ENCODE measurements at places on chromosomes 7 and 10.

DNA sequence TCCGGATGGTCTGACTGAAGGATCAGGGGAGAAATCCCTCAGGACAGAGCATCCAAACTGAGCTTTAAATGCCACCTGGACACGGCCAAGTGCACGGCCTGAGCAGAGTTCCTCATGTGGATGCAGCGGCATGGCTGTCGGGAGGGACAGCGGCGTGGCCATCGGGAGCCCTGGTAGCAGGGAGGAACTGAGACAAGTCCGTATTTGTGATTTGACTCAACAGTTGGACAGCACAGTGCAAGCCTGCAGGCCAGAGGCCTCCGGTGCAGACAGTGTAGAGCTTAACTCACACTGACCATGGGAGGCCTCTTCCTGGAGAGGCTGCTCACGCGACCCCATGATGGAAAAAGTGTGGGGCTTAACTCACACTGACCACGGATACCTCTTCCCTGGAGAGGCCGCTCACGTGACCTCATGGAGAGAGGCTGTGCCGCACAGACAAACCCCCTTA lies 207.4 kb downstream of the DIP2C start:
- DNase-seq, result no peak

DNA sequence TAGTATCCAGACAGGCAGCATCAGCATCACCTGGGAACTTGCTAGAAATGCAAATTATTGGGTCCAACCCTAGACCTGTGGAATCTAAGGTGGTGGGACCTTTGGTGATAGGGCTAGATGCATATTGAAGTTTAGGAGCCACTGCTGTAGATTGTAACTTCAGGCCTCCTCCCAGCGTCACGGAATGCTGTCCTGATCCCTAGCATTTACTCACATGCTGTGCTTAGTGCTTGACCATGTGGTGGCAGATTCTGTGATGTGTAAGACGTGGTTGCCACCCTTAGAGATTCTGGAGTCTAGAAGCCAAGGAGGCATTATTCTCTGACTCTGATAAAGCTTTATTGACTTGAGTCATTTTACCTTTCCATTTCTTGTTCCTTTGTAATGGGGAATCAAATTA lies 13.5 kb downstream of the AHR start:
- no peak for DNase-seq

GRCh38 chr10:85545874-85546273 lies 820.7 kb downstream of the GRID1 start:
- no peak for DNase-seq

DNA sequence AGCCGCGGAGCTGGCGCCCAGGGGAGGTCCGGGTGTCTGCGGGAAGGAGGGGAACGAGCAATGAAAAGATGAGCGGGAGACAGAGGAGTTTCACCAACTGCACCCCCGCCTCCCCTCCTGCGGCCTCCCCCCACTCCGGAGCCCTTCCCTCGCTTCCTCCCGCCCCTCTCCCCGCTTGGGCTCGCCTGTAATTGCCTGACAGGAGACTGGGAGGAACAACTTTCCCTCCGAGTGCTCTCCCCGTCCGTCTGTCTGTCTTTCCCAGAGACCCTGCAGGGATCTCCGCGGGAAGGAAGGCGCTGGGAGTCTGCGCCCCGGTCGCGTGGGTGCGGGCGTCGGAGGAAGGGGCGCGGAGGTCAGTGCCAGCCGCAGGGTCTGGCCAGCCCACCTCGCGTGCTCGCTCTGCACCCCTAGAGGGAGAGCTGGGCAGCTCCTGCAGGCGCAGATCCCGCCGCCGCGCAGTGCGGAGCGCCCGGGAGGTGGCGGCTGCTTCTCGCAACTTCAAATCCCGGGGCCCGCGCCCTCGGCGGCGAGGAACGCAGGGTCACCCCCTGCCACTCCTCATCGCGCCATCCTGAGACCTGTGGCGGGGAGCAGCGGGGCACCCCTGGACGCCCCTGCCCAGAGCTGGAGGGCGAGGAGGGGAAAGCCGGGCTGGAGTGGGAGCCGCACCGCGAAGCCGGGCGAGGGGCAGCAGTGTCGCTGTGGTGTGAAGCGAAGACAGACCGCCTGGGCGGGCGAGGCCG lies 511 bp upstream of the NRP1 start:
- no peak for DNase-seq

DNA sequence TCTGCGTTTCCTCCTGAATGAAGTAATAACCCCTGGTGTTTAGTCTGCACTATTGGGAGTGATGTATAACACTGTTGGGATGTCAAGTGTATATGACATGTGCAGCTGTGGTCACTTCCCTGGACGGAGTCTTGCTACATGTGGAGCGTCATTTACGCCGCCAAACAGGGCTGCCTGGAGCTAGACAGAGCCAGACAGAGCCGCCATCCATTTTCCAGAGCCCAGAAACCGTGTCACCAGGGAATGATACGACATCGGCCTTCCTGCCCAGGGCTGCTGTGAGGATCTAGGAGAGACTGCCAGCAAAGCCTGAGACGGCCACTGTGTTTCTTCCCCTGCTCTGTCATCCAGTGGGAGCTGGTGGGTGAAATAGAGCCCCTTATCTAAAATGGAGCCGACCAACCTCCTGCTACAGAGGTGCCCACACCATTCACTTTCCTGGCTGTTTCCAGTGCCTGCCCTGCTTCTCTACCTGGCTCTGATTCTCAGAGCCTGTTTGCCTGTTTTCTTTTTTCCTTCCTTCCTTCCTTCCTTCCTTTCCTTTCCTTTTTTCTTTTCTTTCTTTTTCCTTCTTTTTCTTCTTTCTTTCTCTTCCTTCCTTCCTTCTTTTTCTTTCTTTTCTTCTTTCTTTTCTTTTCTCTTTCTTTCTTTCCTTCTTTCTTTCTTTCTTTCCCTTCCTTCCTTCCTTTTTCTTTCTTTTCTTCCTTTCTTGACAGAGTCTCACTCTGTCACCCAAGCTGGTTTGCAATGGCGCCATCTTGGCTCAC lies 13.3 kb upstream of the FGFR2 start:
- no peak for DNase-seq

DNA sequence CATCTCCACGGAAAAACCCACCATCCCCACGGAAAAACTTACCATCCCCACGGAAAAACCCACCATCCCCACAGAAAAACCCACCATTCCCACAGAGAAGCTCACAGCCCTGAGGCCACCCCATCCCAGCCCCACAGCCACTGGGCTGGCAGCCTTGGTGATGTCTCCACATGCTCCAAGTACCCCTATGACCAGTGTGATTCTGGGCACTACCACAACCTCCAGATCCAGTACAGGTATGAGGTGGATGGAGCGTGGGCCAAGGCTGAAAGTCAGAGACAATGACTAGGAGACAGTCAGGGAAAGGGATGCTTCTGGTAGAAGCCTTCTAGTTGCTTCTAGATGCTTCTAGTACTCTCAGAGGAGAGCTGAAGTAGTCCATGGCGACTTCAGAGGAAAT lies 19.6 kb downstream of the ZAN start:
- no peak for DNase-seq

- no peak for DNase-seq
Observed at GRCh38 chr7:664997-665735, 61.3 kb upstream of the DNAAF5 start.

GRCh38 chr7:111086532-111086931 lies 4.4 kb upstream of the LRRN3 start:
- no peak for DNase-seq

GRCh38 chr7:94223375-94224084 lies 171.2 kb upstream of the COL1A2 start:
- DNase-seq, result no peak

DNA sequence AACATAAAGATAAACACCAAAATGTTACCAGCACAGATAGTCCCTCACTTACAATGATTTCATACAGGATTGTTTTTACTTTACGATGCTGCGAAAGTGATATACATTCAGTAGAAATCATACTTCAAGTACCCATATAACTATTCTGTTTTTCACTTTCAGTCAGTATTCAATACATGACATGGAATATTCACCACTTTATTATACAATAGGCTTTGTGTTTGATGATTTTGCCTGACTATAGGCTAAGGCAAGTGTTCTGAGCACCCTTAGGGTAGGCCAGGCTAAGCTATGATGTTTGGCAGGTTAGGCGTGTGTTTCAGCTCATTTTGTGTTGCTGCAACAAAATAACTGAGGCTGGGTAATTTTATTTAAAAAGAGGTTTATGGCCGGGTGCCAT lies 155.0 kb downstream of the RTKN2 start:
- DNase-seq, result no peak

DNA sequence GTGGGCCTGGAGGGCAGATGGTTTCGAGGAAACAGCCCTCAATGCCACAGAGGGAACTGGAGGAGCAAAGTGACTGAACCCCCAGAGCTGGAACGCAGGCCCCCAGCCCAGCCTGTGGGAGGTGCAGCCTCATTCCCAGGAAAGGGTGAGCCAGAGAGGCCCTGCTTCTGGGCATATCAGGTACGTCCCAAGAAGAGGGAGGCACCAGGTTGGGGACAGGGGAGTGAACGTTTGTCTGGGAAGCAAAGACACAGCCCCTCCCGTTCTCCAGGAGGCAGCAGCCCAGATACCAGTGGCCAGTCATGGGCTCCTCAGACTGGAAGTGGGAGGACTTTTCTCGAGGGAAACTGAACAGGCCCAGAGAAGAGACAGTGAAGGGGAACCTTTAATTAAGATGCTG lies 74.3 kb upstream of the RET start:
- no peak for DNase-seq

DNA sequence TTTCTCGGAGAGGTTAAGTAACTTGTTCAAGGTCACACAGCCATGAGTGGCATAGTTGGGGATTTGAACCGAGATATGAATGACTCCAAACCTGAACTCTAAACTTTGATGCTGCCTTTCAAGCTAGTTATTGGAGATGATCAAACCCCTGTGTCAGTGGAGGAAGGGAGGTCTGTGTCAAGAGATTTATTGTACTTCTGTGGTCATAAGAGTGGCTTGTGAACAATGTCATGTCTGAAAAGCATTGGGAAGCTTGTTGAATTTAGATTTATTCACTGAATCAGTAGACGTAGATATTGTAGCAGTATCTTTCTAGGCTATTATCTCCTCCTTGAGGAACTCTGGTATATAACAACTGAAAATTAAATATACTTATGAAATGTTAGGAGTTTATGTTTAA lies 27.3 kb downstream of the SNX10 start:
- DNase-seq, result no peak

DNA sequence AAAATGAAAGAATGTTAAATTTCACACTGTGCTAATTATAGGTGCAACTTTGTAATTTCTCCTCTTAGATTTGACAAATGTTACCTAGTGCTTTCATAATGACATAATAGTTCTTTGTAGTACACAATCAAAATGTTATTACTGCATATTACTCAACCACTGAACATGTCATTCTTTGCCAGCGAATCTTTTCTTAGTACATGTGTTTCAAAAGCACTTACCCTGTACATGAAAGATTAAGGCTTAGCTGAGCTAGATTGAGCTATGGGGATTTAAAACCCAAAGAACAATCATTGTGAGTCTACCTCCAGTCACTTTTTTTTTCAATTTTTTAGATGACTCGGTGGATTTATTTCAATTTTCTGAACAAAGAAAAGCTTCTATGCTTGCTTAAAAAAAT lies 123.5 kb upstream of the FERD3L start:
- DNase-seq, result no peak

DNA sequence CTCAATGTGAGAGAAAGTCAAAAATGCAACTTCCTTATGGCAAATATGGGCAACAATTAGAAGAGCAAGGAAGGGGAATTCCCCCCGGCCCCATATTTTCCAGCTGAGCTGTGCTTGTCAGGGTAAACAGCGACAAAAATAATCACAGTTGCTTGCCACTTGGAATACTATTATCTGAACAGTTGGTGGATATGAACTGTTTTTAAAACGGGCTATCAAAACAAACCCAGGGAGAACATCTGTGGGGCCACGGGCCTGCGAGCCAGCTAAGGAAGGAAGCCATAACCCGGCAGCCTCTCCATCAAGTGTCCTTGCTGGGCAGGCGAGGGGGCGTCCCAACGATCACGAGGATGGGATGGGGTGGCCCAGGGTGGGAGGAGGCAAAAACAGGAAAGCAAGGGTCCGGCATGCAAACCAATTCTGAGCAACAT lies 228.4 kb downstream of the ARHGAP12 start:
- no peak for DNase-seq

GRCh38 chr7:67407392-67408071 lies 410.9 kb downstream of the TYW1 start:
- DNase-seq, result no peak

GRCh38 chr7:108017776-108018151 lies 14.8 kb upstream of the LAMB1 start:
- DNase-seq, result no peak

DNA sequence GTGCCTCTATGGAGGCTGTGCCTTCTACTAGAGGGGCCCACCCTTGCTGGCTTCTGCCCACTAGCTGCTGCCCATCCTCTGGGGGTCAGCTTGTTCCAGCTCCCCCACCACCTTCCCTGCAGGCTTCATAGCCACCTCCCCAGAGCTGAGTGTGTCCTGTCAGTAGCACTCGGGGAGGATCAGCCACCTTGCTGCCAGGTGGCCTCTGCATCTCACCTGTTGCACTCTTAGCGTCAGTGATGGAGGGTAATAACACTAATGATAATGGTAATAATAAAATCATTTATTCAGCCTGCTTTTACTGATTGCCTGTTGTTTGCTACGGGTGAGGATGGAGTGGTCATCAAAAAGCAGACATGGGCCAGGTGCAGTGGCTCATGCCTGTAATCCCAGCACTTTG lies 377.6 kb downstream of the LRMDA start:
- no peak for DNase-seq

DNA sequence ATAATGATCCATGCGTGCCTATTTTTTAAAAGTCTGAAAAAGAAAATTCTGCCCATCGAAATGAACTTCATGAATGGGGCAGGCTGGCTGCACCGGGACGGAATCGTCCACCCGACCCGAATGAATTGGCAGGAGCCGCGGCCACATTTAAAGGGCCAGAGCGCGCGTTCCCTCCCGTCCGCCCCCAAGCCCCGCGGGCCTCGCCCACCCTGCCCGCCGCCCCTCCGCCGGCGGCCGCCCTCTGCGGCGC lies 319 bp upstream of the GATA3 start:
- no peak for DNase-seq

DNA sequence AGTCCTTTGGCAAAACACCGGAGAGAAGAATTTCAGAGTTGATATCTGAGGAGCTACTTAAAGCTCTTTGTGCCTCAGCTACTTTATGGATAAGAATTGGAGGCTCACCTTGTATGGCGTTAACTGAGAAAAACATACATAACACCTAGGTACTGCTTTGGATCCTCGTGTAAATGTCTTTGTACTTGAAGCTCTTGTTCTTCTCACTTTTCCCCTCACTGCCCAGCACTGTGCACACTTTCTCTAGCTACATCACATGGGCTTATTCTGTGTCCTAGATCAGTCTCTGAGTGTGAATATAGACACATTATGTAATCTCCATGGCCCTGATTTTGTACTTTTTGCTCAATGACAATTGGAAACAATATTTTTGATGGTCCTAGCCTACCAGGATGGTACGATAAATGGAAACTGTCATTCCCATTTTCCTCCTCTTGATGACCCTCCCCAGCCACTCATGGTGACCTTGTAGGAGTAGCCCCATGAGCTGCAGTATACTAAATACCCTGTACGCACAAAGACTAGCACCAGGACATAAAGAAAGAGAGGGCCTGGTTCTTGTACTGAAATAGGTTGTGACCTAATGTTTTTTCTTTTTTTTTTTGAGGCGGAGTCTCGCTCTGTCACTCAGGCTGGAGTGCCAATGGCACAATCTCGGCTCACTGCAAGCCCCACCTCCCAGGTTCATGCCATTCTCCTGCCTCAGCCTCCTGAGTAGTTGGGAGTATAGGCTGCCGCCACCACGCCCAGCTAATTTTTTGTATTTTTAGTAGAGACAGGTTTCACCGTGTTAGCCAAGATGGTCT lies 22.1 kb downstream of the STAMBPL1 start:
- no peak for DNase-seq

Data from NCI-H187 treated with DMSO at 0.1 percent for 48 hours (cell line).